ENCODE measurements at places on chromosomes 1 and 21.

DNA sequence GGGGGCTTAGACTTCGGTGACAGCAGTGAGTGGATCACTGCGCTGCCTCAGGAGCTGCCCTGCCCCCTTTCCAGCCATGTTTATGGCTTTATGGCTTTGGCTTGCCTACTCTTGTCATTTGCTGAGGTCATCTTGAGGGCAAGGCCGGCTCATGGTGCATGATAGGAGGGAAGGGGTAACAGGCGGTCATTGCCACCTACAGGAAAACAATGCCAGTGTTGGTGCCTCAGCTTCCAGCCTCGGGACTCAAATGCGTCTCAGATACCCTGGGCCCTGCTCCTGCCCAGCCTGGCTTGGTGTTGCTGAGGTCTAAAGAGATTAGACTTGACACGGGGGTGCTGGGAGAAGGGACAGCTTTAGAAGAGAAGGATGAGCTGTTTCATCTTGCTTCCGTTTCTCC, 14.5 kb downstream of the KDF1 start:
- DNase-seq: no peak

DNA sequence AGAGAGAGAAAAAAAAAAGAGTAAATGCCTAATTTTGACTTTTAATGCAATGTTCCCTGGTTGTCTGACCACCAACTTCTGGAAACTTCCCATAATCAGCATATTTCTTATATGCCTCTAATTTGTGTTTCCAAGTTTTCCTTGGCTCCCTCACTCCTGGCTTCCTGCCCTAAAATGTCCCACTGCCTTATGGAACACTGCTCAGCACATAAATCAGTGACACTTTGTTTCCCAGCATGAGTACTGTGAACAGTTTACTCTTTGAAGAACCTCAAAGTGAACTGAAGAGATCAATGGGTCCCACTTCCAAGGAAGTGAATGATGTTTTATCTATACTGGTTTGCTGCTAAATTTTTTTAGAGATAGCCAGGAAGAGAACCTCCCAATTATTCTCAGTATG, 271.3 kb upstream of the PRMT6 start:
- DNase-seq: no peak

GRCh38 chr1:213513006-213513405, 462.0 kb downstream of the RPS6KC1 start:
- no peak for DNase-seq

- DNase-seq: no peak
These were observed 46.6 kb downstream of the FCRL5 start for GRCh38 chr1:157505481-157506272.

GRCh38 chr1:3401585-3402257, 52.7 kb upstream of the ARHGEF16 start:
- no peak for DNase-seq

- DNase-seq: no peak
These were observed 48.8 kb downstream of the TENT5C start for GRCh38 chr1:117654493-117655219.

- DNase-seq: no peak
These were observed at the start of gene CD1C for GRCh38 chr1:158289811-158290210. CD1C (plus strand) TSS chr1:158289923; CDS start chr1:158290065, 142 bp downstream.

DNA sequence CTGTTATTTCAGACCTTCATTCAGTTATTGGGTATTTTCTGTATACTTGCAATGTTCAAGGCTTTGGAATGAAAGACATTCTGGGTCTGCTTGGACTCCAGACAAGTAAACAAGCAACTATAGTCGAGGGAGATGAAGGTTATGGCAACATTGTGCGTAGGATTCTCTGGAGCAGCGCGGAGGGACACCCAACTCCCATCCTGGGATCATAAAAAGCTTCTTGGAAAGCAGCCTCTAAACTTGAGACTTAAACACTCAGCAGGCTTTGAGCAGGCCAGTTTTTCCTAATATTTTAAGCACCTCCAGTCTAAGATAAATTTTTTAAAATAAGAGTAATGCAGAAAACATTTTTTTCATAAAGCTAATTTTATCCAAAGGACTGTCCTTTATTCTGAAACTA, 7.6 kb upstream of the LYST start:
- no peak for DNase-seq

- DNase-seq: no peak
These were observed 566.8 kb upstream of the USP24 start for GRCh38 chr1:55781944-55782482.

DNA sequence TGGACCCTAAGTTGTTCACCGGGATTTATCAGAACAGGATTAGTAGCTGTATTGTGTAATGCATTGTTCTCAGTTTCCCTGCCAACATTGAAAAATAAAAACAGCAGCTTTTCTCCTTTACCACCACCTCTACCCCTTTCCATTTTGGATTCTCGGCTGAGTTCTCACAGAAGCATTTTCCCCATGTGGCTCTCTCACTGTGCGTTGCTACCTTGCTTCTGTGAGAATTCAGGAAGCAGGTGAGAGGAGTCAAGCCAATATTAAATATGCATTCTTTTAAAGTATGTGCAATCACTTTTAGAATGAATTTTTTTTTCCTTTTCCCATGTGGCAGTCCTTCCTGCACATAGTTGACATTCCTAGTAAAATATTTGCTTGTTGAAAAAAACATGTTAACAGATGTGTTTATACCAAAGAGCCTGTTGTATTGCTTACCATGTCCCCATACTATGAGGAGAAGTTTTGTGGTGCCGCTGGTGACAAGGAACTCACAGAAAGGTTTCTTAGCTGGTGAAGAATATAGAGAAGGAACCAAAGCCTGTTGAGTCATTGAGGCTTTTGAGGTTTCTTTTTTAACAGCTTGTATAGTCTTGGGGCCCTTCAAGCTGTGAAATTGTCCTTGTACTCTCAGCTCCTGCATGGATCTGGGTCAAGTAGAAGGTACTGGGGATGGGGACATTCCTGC, 3.9 kb upstream of the OLFML3 start:
- no peak for DNase-seq

- DNase-seq: no peak
These were observed 7.7 kb upstream of the CRYBG2 start for GRCh38 chr1:26361605-26362122.

DNA sequence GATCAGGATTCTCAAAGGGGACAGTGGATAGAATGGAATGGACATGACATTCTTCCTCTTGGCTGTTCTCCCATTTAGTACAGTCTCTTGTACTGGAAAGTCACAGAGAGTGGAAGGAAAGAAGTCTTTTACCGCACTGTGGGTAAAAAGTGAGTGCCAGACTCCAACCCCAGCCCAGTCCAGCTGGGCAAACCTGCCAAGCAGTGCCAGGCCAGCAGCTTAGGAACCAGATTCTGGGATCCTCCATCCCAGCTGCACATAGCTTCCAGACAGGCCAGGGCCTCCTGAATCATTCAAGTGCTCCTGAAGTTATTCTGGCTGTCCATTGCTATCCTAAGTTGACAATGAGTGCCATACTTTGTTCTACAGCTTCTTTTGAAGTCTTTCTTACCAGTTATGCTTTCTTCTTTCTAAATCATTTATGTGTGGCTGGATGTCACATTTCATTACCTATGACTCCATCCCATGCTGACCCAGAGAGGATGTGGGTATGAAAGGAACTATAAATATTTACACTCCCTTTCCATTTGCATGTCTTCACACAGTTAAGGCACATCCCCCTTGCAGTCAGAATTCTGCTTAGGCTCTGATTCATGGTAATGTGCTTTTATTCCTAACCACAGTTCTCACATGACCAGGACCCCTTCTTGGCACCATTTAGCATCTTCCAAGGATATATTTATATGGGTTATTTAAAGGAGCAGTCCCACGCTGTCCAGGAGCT, 88.9 kb downstream of the AK5 start:
- no peak for DNase-seq

DNA sequence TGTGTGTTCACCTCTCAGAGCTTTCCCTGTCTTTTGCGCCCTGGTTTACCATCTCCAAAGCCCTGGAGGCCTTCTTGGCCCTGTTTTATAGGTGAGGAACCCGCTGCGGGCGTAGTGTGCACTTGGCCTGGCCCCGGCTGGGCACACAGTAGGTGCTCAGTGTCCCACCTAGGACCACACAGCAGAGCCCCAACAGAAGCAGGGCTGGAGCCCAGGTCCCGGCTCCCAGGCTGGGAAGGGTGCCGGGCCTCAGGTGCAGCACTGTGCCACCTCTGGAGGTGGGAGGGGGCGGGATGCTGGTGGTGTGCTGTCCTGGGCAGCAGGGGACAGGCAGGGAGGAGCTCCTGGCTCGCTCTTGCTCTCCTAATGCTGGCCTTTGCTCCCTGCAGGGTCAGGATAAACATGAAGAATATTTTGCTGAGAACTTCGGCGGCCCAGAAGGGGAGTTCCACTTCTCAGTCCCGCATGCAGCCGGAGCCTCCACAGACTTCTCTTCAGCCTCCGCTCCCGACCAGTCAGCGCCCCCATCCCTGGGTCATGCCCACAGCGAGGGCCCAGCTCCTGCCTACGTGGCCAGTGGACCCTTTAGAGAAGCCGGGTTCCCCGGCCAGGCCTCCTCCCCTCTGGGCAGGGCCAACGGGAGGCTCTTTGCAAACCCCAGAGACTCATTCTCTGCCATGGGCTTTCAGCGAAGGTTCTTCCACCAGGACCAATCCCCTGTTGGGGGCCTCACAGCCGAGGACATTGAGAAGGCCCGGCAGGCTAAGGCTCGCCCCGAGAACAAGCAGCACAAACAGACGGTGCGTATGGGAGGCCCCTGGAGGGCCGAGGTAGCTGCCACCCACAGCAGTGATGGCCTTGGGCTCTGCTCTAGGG, 24.8 kb downstream of the COQ8A start:
- DNase-seq: no peak

GRCh38 chr1:16302709-16303627, 49.3 kb downstream of the FBXO42 start:
- no peak for DNase-seq

DNA sequence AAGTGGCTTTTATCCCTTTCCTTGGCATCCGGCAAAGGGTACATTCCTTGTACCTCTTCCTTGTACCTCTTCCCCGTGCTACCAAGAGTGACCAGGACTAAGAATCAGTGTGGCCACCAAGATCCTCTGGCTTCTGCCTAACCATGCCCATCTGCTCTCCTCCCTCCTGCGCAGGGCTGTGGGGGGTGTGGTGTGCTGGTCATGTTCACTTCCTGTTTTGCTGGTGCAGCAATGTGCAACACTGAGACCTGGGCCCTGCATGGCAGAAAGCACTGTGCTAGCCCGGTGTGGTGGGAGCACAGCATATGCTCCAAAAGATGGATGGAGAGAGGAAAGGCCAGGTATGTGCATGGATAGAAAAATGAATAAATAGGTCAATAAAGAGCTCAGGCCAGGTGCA, 33.3 kb upstream of the TENT5C start:
- DNase-seq: no peak

GRCh38 chr1:47209725-47210325, 20.0 kb upstream of the PDZK1IP1 start:
- no peak for DNase-seq

DNA sequence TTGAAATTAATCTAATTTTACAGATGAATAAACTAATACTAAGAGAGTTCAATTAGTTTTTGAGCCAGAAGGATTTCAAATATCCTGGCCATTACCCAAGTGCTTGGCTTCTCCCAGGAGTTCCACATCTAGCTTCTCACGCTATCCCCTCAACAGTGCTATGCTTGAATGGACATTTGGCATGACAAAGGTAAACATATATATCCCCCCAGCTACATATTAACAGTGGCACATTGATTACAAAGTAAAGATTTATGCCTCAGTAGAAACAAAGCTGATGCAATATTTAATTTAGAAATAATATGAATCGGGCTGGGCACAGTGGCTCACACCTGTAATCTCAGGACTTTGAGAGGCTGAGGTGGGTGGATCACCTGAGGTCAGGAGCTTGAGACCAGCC, 434.6 kb upstream of the PRMT6 start:
- no peak for DNase-seq

DNA sequence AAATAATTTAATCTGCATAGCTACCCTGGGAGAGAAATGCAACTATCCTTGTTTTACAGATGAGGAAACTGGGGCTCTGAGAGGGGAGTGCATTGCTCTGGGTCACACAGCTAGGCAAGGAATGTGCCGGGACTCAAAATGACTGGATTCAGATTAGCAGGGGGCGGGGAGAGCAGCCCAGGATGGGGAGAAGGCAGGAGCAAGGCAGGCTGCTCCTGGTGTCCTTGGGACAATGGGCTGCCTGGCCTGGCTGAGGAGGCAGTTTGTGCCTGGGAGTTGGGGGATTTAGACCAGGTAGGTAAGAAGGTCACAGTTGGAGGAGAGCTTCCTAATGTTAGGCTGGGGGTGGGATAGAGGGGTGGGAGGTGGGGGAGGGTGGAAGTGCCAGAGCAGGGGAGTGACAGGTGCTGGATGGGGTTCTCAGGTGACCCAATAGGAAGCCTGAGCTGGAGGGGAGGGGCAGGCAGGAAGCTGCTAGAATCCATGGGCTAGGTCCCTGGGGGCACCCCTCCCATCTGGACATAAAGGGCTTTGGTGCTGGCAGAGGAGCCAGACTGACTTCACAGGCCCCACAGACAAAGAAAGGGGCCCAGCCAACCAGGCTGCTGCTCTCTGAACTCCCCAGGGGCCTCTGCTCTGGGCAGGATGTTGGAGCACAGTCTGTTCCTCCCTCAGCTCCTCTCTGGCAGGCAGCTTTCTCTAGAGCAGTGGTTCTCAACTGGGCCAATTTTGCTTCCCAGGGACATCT, 29.0 kb downstream of the TRIM62 start:
- no peak for DNase-seq

DNA sequence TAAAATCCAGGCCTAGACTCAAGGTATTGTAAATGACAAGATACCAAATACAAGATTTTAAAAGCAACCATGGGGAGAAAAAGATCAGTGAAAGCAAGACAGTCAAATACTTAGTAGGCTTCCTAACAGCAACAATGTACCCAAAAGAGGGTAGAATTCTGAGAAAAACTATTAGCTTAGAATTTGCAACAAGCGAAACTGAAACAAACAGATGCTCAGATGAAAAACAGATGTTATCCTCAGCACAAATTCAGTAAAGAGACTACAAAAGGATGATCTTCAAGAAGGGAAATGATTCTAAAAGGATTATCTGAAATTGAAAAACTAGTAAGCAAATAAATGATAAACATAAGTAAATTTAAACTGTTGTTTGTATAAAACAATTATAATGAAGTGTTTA, 40.0 kb downstream of the PDC start:
- DNase-seq: no peak

DNA sequence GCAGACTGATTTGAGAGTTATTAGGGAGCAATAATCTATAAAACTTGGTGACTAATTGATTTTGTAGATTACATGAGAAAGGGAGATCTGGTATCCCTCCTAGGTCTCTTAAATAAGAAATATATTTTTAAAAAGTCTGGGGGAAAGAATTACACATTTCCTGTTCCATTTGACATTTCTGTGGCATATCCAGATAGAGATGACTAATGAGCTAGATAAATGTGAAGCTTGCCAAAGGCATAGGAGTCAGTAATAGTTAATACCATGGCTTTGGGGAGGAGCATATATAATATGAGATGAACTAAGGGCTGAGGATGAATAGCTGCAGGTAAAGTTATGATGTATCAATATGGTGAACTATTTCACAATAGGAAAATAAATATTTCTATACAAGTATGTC, 663.7 kb downstream of the PTPRC start:
- no peak for DNase-seq

DNA sequence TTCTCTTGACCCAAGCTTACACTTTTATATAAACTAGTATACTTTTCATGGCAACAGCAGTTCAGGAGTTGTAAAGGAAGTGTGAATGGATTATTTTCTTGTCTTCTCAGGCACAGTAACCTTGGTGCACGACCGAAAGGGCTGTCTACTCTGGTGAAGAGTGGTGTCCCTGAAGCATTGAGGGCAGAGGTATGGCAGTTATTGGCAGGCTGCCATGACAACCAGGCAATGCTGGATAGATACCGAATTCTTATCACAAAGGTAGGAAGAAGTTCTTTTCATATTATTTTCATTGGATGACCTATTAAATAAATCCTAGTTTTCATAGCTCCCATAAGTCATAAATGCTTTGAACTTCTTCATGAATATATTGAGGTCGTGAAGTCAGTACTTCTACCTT, 53.9 kb upstream of the GPR52 start:
- no peak for DNase-seq
